ENCODE measurements at places on chromosomes 7 and 10.

DNA sequence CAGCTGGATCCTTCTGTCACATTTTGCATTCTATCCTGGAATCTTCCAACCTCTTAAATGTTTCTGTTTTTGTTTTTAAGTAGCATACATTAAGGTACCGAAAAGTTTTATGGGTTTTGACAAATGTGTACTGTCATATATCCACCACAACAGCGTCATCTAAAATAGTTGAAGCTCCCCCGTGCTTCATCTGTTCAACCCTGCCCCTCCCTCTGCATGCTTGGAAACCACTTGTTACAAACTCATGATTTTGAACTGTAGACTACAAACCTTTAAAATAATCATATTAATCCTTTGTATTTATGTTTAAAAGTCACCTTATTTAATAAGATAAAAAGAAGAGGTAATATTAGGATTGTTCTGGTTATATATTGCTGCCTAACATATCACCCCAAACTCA lies 182.8 kb upstream of the SMIM30 start:
- DNase-seq, result no peak

- DNase-seq, result no peak
Observed at GRCh38 chr10:110443239-110444003, 54.3 kb upstream of the DUSP5 start.

DNA sequence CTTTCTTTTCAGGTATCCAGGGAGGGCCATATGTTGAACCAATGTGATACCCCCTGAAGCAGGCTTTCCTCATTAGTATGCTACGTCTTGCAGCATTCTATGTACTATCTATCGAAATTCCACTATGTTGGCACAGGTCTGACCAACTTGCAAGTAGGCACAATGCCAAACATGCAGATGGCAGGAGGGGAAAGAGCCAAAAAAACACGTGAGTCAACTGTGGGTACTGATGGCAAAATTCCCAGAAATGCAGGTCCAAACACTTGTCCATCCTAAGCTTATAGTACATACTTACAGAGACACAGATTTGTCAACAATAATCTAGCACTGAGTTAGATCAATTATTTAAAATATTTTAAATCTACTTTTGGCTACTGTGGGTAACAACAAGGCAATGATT lies 394.9 kb downstream of the DGKB start:
- no peak for DNase-seq

GRCh38 chr7:92916770-92917224 lies 80.4 kb upstream of the CDK6 start:
- no peak for DNase-seq

GRCh38 chr10:48467669-48468068 lies 137.2 kb downstream of the ARHGAP22 start:
- DNase-seq, result no peak

DNA sequence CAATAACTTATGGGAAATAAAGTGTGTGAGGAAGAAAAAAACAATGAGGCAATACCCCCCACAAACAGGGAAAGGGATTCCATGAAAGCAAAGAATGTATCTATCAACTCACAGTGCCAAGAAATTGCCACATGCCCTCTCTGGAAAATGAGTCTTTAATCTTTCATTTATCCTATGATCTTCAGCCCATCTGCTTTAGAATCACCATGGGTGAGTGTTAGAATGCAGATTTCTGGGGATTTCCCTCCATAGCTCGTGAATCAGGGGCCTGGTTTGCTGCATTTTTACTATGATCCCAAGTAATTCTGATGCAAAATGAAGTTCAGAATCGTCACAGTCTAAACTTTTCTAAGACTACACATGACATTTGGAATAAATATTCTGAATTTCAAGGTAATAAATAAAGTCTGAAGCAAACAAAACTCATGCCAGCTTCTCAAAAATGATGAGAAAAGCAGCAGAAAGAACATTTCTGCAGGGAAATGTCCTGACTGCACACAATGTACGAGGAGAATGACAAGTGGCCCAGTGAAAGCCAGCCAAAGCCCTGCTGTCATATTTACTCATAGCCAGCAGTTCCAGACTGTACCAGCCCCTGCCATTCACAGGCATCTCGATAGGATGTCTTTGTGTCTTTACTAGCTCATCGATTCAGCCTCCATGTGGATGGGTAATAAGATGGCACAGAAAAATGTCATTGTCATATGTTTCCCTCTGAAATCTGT lies 167.1 kb downstream of the ELMO1 start:
- DNase-seq, result no peak

GRCh38 chr10:64573623-64574325 lies 1052.6 kb downstream of the REEP3 start:
- DNase-seq, result no peak

DNA sequence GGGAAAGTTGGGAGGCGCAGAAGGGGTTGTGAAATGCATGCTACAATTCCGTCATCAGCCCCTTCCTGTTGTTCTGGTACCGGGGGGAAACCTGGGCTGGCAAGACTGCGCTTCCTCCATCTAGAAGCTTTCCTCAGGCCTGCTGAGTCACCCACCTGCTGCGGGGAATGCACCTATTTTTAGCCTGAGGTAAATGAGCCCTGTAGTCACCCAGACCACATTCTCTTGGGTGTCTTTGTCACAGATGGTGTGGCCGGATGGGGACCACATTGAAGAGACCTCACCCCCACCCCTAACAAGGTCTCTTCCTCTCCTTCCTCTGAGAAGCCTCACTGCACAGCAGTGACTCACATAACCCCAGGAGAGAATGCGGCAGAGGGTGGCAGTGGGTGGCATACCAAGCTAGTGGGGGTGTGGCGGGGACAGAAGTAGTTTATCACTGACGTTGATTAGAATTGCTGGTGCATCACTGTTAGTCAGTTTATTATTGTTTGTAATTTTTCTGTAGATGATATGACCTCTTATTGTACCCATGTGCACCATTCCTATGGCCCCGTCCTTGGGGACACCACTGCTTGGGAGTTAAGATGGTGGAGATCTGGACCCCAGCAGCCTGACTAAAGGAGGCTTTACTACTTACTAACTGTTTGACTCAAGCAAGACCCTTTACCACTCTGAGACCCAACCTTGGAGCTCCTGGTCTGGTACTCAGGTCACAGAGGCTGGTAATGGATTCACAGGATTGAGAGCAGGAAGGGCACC lies 83.0 kb upstream of the DUSP5 start:
- peak; percentile 73 for DNase-seq

GRCh38 chr10:96935810-96936209 lies 103.7 kb downstream of the LCOR start:
- DNase-seq, result no peak

DNA sequence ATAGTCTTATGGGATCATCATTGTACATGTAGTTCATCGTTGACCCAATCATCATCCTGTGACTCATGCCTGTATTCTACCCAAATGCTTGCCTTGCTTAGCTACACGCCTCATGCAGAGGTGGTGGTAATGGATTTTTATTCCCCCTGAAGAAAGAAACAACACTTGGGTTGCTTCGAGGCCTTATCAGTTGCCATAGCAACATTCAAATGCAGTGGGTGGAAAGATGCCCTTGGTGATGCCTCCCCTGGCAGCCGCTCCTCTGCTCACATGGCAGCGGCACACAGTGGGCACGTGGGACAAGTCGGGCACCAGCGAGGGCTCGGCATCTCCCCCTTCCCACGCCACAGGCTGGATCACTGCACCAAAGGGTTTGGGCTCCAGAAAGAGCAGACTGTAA lies 54.0 kb upstream of the NMT2 start:
- DNase-seq, result no peak

- DNase-seq, result no peak
Observed at GRCh38 chr7:139618482-139619366, 95.2 kb downstream of the CLEC2L start.

DNA sequence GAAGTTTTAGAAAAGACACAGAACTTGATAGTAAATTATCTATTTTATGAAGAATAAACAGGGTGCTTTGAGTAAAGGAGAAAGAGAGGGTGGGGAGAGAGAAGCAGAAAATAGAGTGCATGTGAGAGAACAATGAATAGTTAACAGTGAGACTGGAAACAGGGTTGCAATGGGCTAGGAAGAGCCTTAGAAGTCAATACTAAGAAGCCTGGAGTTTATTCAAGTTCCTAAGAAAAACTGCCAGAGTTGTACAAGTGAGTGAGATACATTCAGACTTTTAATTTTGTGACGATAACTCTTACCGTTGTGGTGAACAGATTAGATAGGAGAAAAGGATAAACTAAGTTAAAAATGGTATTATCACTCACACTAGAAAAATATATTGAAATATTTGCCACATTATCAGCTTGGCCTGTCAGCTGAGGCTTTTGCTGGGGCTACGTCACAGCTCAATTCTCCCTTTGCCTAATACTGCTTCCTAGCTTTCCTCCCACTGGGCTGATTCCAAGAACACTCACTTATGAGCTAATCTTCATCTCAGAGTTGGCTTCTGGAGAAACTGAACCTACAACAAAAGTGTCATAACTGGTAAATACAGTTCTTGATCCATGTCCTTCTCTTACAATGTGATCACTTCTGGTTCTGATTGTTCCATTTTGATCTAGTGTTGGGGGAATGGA lies 92.7 kb downstream of the SEMA3D start:
- DNase-seq, result no peak

DNA sequence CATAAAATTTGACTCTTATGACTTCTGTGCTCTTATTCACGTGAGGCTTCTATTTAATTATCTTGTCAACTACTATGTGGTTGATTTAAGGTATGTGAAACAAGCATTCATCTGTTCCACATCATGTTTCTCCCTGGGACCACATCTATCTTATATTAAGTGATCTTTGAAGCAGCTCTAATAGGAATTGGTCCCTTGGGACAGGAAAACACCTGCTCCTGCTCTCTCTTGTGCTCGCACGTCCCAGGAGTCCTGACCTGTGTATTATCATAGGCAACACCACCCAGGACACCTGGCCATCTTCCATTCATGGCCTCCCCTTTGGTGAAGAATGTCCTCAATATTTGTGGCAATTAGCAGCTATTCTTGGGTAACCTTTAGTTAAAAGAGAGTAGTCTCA lies 269.2 kb downstream of the NRG3 start:
- no peak for DNase-seq

- DNase-seq, result no peak
Observed at GRCh38 chr7:30065746-30066145, 37.5 kb downstream of the PLEKHA8 start.

DNA sequence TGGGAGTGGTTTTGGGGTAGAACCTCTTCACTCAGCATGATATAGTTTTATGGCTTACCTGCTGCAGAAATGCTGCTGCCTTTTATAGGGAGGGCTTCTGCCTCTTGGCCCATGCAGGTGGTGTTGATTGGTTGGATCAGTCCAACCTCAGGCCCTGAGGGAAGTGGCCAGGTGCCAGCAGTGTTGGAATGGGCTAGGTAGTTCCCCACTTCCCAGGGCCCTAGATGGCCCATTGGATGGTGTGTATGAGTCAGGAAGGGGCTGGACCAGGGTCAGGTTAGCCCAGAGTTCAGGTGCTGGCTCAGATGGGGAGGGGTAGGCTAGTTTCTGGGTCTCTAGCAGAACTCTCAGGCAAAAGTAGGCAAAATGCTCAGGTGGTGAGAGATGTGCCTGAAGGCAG lies 455.5 kb downstream of the CCSER2 start:
- DNase-seq, result no peak

DNA sequence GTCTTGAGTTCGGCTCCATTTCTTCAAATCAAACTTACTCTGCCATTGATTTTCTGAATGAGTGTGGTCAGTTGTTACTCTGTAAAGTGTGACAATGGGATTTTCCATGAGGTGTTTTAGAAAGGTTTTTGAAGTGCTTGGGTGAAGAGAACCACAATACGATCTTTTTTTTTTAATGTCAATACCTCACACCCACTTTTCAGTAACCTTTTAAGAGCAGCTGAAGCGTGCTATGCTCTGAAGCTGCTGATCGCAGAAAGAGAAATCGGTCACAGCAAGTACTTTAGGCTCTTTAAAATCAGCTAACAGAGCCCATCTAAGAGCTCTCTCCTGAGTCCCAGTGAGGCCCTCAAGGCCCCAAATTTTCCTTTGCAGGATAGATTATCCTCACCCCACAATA lies 34.4 kb upstream of the YAE1 start:
- no peak for DNase-seq

DNA sequence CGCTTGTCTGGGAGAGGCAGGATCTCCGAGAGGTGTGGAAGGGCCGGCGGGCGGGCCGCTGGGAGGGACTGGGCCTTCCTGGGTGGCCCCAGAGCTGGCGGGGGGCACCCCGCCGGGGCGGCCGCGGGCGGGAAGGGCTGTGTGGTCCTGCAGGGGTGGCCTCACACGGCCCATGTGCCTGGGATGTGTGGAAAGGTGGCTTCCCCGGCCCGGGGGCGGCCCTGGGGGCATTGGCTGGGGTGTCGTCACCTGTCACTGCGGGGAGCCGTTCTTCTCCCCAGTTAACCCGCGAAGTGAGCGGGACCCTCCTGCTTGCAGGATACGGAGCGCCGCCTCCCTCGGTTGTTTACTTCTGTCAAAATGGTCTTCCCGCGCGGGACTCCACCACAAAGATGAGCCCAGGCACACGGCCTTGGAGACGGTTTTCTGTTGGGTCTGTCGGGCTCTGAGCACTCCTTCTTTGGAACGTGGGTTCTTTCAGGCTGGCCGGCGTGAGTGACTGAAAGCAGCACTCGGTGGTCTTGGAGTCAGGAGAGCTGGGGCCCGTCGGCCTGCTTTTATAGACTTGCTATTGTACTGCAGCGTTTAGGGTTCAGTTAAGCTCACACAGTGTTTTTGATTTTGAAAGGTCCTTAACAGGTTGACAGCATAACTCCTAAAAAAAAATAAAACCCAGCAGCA lies 700 bp downstream of the SMC3 start:
- DNase-seq, result peak; percentile 34

DNA sequence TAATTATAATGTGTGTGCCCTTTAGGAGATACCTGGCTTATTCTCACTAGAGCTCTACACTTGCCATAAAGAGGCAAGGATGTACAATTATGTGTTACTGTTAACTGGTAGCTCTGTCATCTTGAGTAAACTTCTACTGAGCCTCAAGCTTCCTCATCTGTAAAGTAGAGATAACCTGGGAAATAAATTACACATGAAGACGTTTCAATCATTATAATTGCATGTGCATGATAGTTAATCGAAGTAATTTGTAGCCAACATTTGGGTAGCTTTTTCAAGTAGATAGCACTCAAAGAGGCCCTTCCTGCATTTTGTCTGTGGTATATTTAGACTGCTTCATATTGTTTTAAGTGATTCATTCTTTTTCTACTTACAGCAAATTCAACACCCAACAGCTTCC lies 2.4 kb downstream of the CCT6A start:
- DNase-seq, result no peak

- DNase-seq, result no peak
Observed at GRCh38 chr10:44284198-44285084, 100.5 kb downstream of the CXCL12 start.
